Right forelimb (tissue), 1 donor: ENCODE measurements at places on chromosomes 2 and 18.

DNA sequence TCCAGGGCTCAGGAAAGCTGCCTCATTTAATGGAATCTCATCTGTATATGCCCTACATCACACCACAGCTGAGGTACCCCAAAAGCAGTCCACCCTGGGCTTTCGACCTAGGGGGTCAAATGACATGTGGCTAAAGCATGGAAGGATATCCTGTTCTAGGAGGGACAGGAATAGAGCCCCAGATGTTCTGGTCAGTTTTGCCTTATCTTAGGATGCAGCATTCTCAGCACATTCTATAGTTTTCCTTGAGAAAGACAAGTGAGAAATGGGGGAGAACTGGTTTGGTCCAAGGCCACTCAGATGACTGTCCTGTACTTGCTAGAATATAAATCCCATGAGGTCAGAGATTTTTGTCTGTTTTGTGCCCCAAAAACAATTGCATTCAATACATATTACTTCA lies 688.0 kb upstream of the ZEB2 start:
- DNase-seq: no peak

- DNase-seq: no peak
Observed at GRCh38 chr2:54377901-54378493, 78.1 kb upstream of the SPTBN1 start.

GRCh38 chr2:240473211-240473610 lies 37.7 kb downstream of the GPC1 start:
- DNase-seq: no peak

DNA sequence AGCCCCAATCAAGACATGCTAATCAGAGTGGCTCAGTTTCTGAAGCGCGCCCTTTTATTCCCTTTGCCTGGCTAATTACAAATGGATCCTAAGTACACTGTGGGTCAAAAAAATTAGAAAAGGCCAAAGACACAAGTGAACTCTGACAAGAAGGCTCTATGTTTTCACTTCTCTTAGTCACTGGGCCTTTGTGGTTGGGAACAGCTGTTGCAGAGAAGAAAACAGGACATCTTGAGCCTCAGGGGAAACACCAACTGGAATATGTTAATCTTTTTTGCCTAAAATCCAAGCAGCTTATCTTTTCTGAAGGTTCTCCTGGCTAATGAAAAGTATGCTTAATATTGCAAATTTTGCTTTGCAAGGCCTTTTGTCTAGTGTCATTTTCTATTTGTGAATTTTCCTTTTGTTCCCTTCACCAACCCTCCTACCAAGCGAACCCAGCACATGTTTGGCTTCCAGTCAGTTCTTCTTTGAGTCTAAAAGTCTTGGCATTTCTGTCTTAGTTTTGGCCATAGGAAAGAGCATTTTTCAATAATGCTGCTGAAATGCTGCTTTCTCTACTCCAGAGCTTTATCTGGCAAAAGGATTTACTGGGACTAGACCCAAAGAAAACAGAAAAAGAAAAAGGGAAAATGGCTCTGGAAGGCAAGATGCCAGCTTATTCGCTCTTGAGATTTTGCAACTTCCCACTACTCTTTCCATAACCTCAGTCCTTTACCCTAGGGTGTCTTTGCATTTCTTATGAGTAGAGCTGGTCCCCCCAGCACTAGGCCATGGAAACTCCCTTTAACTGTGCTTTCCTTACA lies 440.2 kb upstream of the ST6GAL2 start:
- DNase-seq: peak; percentile 59

GRCh38 chr2:71595569-71595968 lies 142.2 kb downstream of the DYSF start:
- DNase-seq: no peak
